ENCODE measurements at places on chromosomes 4 and X.
A peak's percentile ranks its signal among the peaks of the same experiment; 100 is the strongest.

DNA sequence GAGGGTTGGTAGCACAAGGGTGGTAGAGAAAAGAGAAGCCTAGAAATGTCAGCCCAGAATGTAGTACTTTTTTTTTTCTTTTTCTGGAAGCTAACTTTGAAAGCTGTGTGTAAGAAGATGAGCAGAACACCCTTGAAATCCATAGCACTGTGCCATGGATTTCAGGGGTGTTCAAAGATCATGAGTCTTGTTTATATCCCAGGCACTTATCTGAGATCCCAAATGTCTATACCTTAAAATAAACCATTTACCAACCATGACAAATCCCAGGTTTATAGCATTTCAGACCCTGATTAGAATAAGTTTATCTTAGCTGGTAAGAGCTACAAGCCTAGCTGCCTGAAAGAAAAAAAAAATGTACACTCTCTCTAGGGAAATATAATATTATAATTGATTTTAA lies 389.9 kb upstream of the ANXA10 start:
- no peak for DNase-seq

DNA sequence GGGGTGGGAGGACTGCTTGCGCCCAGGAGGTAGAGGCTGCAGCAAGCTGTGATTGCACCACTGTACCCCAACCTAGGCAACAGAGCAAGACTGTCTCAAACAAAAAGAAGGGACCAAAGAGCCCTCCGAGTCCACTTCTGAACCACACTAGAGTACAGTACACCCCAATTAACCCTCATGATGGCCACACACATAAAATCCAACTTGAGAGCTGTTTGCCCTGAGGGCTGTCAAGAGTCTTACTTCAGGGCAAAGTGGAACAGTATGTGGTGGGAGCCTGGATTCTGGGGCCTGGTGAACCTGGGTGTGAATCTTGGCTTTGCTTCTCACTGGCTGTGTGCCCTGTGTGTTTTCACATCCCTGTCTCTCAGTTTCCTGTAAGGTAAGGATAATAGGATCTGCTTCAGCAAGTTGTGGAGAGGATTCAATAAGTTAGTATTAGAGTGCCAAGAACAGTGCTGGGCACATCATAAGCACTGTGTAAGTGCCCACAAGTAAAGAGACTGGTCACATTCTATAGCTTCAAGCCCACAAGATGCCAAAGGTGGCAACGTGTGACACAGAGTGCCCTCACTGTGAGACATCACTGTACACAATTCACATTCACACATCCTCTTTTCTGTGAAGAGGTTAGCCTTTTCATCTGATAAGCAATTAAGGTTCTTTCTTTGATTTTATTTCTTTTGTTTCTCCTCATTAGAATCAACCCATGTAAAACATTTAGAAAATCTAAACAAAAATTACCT lies 52.1 kb downstream of the LEF1 start:
- no peak for DNase-seq

DNA sequence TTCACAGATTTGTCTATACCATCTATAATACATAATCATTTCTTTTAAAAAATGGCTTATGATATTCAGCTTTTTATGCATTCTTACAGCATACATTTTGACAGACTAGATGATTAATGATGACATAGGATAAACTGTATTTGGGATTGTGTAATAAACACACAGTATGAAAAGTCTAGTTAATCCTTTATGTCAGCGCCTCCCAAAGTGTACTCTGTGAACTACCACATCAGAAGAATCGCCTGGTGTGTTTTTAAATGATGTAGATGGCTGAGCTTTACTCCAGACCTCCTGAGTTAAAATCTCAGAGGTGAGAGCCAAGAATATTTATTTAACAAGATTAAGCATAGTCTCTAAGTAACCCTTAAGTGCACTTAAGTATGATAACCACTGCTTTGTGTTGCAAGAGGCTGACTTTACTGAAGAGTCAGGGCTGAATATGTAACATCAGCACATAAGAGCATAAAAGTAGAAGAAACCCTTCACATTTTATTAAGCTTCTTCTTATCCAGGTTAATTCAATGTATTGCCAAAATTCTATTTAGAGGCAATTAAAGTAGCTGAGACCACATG lies 104.2 kb downstream of the ANK2 start:
- no peak for DNase-seq

DNA sequence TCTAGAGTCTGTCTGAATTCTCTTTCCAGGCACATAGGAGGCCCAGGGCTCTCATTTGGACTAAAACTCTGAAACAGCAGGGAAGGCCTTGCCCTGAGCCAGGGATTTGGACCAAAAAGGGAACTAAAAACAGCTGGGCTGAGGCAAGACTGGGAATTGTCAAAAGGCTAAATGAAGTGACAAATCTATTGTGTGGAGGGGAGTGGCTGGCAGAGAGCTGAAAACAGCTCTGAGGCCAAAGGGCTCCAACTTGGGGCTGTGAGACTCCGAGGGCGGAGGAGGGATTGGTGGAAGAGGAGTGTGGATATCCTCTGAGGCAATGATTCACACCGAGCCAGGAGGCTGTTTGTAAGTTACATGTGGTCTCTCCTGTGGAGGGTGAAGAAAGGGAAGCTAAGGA lies 63.2 kb downstream of the PHEX start:
- no peak for DNase-seq

- no peak for DNase-seq
These were observed 29.5 kb downstream of the NIPAL1 start for GRCh38 chr4:48046059-48046458.

GRCh38 chr4:7736436-7737267 lies 203.0 kb downstream of the AFAP1 start:
- DNase-seq: no peak

DNA sequence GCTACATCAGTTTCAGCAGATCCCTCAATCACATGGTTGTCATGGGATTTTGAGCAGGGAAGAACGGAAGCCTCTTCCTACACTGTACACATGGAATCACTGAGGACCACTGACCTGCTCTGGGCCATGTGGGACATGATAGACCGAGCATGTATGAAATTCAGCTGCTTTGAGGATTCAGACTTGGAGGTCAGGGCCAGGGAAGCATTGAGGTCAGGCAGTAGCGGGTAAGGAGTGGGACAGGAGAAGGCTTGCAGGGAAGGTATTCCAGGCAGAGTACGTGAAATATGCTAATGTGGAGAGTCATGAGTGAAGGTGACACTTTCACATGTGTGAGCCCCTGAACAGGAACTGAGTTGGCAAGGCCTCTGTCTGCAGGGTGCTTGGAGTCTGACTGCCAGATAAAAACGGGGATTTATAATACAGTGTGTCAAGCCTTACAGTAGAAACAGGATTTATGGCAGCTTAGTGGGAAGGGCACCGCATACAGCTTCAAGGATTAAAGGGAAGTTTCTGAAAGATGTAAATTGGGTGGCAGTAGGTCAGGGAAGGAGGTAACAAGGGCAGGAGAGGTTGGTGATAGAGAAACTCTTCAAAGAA lies 111.7 kb downstream of the STK32B start:
- no peak for DNase-seq

- DNase-seq: no peak
These were observed 162.2 kb upstream of the S100G start for GRCh38 chrX:16487620-16488385.

GRCh38 chrX:50680990-50681389 lies 133.0 kb downstream of the SHROOM4 start:
- DNase-seq: peak; percentile 3

DNA sequence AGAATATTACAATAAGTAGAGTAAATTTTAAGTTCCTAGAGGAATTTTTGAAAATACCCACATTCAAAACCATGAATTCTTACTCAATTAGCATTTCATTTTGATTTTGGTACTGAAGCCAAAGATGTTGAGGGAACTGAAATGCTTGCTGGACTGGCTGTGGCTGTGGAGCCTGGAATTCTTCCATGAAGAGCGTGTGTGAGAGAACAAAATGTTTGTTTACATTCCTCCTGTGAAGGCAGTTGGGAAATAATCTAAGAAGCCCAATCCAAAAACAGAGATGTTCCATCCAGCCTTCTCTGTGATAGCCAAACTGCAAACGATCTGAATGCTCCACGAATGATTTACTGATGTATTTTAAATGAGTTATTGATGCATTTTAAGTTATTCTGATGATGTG lies 3.8 kb upstream of the ADH1B start:
- DNase-seq: no peak

- DNase-seq: no peak
These were observed 18.5 kb downstream of the IGFBP7 start for GRCh38 chr4:57091657-57092162.

- DNase-seq: no peak
These were observed 90.8 kb downstream of the NHSL2 start for GRCh38 chrX:72001471-72001870.

DNA sequence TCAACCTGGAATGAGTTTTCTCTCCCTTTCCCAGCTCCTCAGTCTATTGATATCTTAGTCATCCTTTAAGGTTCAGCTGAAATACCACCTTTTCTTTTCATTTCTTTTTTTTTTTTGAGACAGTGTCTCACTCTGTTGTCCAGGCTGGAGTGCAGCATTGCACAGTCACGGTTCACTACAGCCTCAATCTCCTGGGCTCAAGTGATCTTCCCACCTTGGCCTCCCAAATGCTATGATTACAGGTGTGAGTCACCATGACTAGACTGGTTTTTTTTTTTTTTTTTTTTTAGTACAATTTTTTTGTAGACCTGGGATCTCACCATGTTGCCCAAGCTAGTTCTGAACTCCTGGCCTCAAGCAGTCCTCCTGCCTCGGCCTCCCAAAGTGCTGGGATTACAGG lies 28.9 kb downstream of the AFF1 start:
- no peak for DNase-seq

GRCh38 chr4:124685851-124686250 lies 26.7 kb downstream of the ANKRD50 start:
- DNase-seq: no peak

DNA sequence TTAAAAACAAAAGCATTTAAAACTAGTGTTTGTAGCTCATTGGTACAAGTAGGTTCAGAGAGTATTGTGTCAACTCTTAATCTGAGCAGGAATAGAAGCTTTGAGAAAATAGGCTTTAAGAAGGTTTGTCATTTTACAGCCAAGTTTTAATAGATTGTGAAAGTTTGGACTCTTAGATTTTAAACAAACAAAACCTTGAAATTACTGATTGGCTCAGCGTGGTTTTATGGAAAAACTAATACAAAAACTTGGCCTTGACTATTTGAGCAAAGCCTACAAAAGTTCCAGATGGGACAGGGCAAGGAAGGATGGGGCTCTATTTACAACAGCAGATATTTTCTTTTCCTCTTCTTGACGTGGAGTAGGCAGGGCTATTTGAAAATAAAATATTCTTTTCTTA lies 16.5 kb downstream of the ZFX start:
- no peak for DNase-seq

- DNase-seq: no peak
These were observed 259.7 kb downstream of the PPARGC1A start for GRCh38 chr4:23630110-23630509.

GRCh38 chr4:183205193-183205592 lies 106.1 kb downstream of the WWC2 start:
- no peak for DNase-seq

Data from HuH-7 (cell line).